Stimulated activated CD4-positive, alpha-beta T cell treated with anti-CD3 and anti-CD28 coated beads, Interleukin-4, amount 100 ng/mL, for 24 hours (primary cell): ENCODE measurements at places on chromosomes 16 and 17.

DNA sequence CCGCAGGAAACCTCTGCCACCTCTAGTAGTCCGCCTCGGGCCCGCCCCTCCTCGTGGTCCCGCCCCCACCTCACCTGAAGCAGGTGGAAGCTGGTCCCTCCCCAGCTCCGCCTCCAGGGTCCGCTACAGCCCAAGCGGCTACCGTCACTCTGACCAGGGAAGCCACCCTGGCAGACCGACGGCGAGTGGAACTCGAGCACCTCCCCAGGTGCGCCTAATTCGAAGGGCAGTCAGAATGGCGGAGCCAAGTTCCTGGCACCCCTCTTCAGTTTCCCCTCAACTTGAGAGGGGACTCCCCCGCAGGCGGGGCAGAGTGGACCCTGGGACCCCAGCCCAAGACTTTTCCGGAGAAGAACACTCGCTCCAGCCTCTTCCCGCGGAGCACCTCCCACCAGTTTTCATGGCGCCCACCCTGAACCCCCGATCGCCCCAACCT lies 507 bp downstream of the FHOD1 start:
- no peak for DNase-seq

- no peak for DNase-seq
Observed at GRCh38 chr17:9969301-9969935, 64.3 kb upstream of the RCVRN start.

- no peak for DNase-seq
Observed at GRCh38 chr17:61366715-61367413, 32.8 kb upstream of the TBX2 start.

DNA sequence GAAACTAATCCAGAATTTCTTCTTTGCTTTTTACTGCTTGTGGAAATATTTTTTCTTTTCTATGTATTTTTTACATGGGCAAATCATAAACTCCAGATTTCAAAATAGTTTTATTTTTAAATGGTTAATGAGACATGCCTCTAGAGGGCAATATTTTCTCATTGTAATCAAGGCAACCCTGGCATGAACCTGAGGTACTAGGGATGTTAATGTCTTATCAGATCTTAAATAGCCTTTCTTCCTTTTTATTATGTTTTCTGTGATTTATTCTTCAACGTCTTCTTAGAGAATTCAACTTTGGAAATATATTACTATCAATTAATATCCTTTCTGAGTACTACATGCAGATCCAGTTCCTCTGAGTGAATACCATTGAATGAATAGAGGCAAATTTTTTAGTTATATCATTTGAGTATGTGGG lies 324.7 kb downstream of the BCAS3 start:
- DNase-seq = no peak

DNA sequence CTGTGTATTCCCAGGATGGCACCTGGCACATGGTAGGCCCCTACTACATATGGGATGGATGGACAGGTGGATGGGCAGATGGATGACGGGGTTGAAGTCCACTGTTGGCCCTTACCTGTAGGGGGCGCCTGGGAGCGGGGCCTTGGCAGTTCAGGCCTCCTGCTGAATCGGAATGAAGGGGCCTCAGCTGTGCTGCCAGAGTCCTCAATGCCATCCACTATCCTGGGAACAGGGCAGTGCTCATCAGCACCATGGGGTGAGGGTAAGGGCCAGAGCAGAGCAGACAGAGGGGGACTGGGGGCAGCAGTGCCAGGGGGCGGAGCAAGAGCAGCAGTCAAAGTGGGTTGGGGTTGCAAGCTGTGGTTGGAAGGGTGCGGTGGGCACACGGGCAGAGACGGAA lies 8.3 kb upstream of the RAB5C start:
- peak; percentile 47 for DNase-seq

DNA sequence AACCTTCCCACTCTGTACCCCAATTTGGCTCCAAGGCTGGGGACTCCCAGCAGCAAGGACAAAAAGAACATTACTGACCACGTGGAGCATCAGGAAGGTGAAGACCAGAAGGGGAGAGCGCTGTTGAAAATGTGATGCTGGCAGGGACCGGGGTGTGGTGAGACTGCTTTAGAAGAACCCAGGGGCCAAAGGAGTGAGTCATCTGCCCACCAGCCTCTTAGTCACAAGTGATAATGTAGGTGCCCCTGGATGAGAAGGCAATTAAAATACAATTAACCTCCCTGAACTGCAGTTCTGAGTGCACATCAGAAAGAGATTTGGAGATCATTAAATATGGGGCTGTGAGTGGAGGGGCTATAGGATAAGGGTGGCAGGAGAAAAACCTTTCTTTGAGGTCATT lies 366.6 kb upstream of the CCL2 start:
- no peak for DNase-seq

DNA sequence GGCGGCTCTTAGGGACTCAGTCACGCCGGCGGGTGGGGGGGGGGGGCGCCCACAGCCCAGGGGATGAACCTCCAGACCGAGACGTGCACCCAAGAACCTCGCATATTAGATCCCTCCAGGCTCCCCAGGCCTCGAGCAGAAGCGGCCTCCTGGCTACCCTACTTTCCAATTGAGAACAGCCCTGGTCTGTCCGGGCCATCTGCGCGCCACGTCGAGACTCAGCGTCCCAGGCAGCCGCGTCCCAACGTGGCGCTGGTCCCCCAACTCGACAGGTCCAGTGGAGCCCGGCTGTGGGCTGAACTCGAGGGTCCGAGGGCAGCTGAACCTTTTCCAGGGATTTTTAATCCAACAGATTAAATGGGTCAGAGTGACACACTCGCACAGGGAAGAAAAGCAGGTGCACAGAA lies 2.3 kb upstream of the IRX3 start:
- DNase-seq = no peak

DNA sequence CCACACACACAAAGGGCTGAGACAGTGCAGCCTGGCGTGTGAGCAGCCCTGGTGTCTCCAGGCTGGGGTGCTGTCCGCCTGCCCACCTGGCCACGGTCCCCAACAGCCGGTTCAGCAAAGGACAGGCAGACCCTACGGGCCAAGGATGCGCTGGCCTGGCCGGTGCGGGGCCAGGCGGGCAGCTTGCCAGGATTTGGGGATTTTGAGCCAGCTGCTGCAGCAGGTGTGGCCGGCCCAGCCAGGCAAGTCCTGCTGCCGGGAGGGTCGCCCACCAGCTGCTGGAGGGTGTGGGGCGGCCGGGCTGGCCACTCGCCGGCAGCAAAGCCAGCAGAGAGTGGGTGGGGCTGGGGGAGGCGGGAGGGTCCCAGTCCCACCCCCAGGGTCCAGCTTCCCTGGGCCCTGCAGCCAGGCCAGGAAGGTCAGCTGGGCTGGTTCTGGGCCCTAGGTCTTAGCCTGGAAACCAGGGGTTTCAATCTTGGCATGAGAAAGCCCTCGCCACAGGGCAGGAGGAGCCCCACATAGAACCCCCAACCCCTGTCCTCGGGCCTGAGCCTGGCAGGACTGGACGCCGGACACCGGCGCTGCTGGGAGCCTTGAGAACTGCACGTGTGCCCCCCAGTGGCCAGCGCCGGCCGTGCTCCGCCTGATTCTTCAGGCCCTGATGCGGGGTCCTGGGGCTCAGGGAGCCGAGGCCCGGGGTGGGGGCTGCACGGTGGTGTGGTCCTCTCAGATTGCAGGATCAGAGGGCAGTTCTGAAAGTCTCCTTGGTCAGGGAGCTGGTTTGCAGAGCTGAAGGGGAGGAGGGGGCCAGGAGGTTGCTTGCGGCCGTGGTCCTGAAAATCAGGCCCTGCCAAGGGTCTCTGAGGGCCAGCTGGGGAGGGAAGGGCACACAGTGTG lies 17.6 kb upstream of the SSTR5 start:
- DNase-seq = peak; percentile 41

- DNase-seq = no peak
Observed at GRCh38 chr16:48146710-48147109, 9.1 kb downstream of the ABCC12 start.

DNA sequence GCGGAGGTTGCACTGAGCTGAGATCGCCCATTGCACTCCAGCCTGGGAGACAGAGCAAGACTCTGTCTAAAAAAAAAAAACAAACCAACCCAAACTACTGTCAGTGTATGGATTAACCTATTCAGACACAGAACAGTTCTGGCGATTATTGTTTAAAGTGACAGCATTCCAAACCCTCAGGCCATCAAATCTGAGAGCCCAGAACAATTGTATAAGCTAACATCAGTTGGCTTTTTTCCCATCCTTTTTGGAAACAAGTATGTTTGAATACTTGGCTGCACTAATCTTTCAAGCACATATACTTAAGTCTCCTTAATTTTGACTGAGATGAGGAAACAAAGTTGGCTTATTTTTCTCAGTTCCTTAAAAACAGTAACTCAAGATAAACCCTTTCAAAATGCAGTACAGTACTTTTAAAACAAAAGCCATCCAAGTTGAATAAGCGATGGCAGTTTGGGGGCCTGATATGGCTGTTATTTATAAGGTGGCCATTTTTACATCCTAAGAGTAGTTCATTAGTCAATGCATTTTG lies 1.4 kb downstream of the ZSWIM7 start:
- no peak for DNase-seq

GRCh38 chr16:78816499-78817195 lies 717.2 kb downstream of the WWOX start:
- DNase-seq = no peak

DNA sequence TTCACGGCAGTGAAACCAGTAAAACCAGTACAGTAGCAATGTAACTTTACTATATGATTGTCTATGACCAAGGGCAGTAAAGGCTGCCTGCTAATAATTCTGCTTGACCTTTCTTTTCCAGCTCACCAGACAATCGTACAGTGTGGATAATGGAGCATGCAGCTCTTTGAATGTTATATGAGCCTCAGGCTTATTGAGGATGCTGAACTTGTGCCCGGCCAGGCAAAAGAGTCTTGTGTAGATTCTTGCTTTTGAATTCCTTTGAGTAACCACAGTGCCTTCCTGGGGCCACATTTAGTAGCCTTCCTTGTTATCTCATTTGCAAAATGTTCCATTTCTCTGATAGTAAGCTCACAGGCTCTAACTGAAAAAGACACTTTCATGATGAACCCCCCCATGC lies 131.8 kb downstream of the CDH11 start:
- no peak for DNase-seq
